ENCODE measurements at places on chromosomes 12 and 14.

- no peak for DNase-seq
These were observed 428.8 kb downstream of the ZFP36L1 start for GRCh38 chr14:68363843-68364767.

GRCh38 chr14:23351681-23352505, 794 bp downstream of the SLC22A17 start:
- no peak for DNase-seq

- no peak for DNase-seq
These were observed 84.3 kb upstream of the OTX2 start for GRCh38 chr14:56894591-56894991.

DNA sequence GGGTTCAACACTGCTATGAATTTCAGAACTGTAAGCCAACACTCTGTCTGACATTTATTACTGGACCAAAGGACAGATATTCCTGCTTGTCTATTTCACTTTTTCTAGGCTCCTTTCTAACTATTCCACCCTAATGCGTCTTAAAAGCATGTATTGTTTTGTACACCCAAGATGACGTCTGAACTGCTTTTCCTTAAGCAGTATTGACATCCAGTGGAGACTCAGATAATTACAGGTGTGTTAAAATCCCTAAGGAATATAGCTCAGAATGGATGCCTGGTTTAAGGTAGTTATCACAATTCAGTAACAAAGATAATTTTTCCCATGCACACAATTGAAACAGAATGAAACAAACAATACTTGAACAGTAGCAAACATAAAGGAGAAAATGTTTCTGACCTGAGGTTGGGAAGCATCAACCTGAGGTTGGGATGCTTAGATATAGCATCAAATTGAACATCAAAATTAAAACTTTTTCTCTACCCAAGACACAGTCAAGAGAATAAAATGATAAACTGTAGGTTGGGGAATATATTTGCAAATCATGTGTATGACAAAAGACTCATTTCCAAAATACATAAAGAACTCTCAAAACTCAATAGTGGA, 93.7 kb upstream of the PTPRR start:
- no peak for DNase-seq

- peak; percentile 23 for DNase-seq
These were observed 2.5 kb downstream of the USP44 start for GRCh38 chr12:95548539-95549391.

GRCh38 chr12:26830363-26830762, 2.6 kb downstream of the ITPR2 start:
- peak; percentile 37 for DNase-seq

DNA sequence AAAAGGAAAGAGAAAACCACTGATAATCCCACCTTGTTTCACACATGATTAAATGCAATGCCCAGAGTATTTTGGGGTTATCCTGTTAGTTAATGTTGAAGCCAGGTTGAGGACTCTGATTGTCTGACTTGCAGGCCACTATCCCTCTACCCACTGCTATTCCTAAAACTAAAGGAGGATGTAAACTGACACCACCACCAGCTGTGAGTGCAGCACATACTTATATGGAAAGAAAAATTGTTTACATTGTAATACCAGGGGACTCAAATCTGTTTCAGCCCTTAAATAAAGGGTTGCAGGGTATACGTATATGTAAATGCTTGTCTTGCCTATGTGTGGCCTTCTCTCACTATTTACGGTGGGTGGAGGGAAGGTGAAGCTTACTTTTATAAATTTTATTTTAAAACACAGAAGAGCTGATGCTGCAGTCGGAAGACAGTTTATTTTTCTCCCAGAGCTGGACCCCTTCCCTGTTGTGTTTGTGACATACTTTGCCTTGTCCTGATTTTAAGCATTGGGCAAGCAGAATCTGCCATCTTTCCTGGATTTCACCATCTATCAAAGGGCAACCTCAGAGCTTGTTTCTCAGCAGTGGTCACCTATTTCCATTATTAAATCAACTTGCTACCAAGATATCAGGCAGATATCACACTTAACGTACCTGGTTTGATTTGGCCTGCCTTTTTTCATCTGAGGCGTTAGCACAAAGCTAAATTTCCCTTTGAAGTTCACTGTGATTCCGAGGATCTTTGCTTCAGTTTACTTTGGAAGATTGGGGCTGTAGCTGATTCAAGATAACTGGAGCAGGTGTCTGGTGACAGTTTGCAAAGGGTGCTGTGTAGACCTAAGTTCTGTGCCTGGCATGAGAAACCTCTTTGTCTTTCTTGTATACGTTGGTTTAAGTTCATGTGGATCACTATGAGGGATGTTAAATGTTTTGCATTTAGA, 25.2 kb downstream of the DAAM1 start:
- DNase-seq, result no peak

DNA sequence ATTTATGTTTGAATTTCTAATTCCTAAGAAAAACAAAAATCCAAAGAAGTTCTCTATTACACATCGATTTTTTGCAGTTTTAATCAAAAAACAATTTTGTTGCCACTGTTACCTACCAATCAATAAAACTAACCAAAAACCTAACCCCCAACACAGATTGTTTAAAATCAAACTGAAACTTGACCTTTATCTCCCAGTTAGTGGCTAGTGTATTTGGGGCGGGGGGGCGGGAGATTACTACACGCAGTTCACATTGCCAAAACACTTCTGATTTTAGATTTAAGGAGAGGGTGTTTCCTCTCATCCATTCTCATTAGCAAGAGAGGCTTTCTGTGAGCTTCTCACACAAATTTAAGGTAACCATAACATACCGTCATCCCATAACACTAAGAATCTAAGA, 6.4 kb downstream of the CDC42BPB start:
- no peak for DNase-seq

DNA sequence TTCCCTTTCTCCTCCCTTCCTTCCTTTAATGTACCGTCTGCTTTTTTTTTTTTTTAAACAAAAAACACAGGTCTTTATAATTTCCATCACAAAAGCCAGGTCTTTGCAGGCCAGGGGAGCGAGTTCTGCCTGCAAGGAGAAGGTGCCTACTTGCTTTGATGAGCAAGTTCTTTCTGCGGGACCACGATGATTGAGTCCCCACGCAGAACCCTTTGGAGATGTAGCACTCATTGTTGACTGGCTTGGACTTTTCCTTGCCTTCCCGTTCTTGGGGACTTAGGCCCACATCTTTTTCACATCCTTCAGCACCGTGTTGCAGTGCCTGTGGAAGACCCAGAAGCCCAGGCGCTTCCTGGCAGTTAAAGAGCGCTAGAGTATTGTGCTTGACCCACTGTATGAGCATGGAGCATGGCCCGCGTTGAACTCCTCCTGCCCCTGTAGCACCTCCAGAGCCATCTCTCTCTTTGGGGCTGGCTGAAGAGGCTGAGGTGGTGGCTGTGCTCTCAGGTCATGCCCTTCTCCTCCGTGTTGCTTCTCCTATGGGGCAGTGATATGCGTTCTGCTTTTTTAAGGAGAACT, 177.6 kb downstream of the EXOC5 start:
- no peak for DNase-seq

- no peak for DNase-seq
These were observed 116.1 kb downstream of the PLEKHA5 start for GRCh38 chr12:19245666-19246065.

GRCh38 chr14:98370352-98370751, 901.6 kb downstream of the BCL11B start:
- no peak for DNase-seq

DNA sequence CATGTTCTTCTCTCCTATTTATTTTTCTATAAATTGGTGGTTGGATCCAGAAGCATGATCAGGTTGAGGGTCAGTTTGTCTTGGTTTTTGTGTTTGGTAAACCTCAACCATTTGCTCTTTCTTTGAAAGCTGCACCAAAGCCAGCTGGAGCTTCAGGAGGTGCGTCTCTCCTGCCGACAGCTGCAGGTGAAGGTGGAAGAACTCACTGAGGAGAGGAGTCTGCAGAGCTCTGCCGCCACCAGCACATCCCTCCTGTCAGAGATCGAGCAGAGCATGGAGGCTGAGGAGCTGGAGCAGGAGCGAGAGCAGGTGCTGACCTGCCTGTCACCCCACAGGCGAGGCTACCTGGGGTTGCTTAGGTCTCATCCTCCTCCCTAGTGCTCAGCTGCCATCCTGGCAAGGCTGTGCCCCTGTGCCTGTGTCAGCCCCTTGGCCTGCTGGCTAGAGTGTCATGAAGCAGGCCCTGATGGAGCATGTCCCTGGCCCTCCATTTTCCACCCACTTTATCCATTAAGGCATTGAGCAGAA, 45.0 kb downstream of the RAB35 start:
- no peak for DNase-seq

- no peak for DNase-seq
These were observed 3.5 kb downstream of the RDH5 start for GRCh38 chr12:55723516-55724225.

GRCh38 chr12:99611117-99611516, 36.4 kb upstream of the GARIN6 start:
- no peak for DNase-seq

DNA sequence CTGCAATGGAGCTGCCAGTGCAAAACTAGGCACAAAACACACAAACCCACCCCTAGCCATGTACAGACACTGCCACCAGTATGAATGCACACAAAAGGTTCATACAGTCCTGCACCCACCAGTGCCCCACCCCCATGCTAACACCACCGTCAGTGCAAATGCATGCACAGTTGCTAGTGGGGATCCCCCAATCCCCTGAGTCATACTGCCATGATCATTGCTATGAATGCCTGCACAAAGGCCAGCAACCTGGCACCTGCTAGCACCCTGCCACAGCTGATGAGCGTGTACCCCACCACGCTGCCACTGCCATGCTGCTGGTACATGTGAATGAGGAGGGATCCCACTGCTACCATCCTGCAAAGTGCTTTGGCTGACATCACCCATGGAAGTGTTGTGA, 23.9 kb downstream of the PZP start:
- DNase-seq, result no peak

- no peak for DNase-seq
These were observed 145.8 kb downstream of the BICD1 start for GRCh38 chr12:32252199-32253073.

DNA sequence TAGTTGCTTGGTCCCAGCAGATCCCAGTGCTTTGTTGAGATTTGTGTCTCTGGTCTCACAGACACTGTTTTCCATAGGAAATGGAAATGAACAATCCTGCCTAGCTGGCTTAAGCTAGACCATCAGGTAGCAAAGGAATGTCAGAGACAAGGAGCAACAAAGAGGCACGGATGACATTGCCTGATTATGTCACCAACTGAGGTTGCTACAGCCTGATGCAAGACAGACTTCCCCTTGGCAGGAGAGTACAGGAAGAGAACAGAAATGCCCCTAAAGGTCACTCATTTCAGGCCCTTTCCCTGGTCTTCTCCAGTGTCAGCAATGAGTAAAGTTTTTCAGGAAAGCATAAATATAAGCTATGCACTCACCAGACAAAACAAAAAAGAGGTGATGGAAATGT, 2.0 kb upstream of the PRB2 start:
- DNase-seq, result no peak

DNA sequence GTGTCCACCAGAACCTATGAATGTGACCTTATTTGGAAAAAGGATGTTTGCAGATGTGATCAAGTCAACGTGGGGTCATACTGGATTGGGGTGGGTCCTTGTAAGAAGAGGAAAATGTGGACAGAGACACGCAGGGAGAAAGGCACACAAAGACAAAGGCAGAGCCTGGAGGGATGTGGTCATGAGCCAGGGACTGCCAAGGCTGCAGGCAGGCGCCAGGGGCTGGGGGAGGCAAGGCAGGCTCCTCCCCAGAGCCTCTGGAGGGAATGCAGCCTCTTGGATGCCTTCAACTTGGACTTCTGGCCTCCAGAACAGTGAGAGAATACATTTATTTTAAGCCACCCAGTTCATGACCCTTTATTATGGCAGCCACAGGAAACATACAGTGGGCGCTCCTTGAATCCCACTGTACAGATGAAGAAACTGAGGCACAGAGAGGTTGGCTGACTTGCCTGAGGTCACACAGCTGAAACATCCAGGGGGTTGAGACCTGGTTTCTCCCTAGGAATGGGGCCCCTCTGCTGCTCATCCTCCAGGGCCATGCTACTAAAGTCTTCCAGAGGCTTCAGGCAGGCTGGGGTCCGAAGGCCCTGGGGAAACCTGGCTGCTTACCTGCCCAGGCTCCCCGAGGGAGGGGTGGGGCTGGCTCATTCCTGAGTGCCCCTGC, 99.7 kb downstream of the RFLNA start:
- DNase-seq, result no peak

- DNase-seq, result no peak
These were observed 9.4 kb upstream of the KCNA1 start for GRCh38 chr12:4900327-4900726.

DNA sequence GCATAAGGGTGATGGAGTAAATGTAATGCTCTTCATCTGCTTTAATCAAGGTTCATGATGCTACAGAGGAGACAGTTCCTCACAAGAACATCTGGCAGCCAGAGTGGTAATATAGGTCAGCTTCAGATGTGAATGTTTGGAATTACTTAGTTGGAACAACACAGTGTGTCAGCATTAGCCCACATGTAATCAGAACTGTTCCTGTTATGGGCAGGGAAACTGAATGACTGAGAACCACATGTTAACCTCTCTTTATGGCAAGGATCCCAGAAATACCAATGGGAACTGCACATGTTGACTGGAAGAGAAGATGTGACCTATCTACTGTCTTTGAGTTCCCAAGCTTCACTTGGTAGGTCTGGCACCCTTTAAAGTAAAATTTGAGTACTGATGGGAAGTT, 390.1 kb upstream of the PDE3A start:
- DNase-seq, result no peak

DNA sequence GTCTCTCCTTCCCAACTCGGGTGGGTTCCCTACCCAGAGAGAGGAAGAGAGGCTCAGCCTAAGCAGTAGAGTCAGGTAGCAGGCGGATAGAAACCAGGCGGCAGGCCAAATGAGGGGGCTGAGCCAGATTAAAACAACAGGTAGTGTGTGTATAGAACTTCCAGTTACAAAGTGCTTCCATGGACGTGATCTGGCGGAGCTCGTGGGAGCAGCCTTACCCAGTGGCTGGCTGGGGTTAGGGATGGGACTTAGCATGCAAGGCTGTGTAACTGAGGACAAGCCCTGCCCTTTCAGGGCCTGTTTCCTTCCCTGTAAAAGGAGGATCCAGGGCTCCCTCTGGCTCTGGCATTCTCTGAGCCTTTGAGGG, 8.3 kb downstream of the KRT80 start:
- DNase-seq, result no peak

- no peak for DNase-seq
These were observed 5.8 kb upstream of the BIN2 start for GRCh38 chr12:51329742-51330141.

DNA sequence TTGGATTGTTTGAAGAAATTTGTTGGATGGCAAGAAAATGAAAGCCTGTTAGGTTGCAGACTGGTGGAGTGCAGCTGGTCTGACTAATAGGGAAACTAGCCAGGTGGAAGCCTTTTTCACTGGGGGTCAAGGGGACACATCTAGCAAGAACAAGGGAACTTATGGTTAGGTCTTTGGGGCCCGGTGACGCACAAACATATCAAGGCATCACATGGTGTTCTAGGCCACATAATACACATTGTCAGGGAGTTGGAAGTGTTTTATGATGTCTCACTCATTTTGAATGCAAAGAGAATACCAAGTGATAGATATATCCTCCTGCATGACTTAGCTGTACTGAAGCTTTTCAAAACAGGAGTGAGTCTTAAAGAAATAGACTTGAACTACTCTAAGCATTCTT, 351.2 kb downstream of the KCNH5 start:
- DNase-seq, result no peak

- no peak for DNase-seq
These were observed 93.4 kb upstream of the TBX5 start for GRCh38 chr12:114499338-114499737.

- DNase-seq, result peak; percentile 39
These were observed 9.6 kb downstream of the RDH16 start for GRCh38 chr12:56947633-56948456.

- no peak for DNase-seq
These were observed 481.7 kb downstream of the BCAT1 start for GRCh38 chr12:24467226-24467625.

GRCh38 chr12:31663576-31663975, 4.1 kb downstream of the ETFBKMT start:
- no peak for DNase-seq

Data from hematopoietic multipotent progenitor cell treated with erythropoietin and hydrocortisone succinate and interleukin-3 and kit ligand, for 8 days (in vitro differentiated cells).